CD4-positive, alpha-beta T cell treated with Interleukin-15 for 4 hours (primary cell): ENCODE measurements at places on chromosomes 11 and 22.
A peak's percentile ranks its signal among the peaks of the same experiment; 100 is the strongest.

- DNase-seq = peak; percentile 32
Observed at GRCh38 chr11:61065955-61066638, 36.2 kb upstream of the CD5 start.

DNA sequence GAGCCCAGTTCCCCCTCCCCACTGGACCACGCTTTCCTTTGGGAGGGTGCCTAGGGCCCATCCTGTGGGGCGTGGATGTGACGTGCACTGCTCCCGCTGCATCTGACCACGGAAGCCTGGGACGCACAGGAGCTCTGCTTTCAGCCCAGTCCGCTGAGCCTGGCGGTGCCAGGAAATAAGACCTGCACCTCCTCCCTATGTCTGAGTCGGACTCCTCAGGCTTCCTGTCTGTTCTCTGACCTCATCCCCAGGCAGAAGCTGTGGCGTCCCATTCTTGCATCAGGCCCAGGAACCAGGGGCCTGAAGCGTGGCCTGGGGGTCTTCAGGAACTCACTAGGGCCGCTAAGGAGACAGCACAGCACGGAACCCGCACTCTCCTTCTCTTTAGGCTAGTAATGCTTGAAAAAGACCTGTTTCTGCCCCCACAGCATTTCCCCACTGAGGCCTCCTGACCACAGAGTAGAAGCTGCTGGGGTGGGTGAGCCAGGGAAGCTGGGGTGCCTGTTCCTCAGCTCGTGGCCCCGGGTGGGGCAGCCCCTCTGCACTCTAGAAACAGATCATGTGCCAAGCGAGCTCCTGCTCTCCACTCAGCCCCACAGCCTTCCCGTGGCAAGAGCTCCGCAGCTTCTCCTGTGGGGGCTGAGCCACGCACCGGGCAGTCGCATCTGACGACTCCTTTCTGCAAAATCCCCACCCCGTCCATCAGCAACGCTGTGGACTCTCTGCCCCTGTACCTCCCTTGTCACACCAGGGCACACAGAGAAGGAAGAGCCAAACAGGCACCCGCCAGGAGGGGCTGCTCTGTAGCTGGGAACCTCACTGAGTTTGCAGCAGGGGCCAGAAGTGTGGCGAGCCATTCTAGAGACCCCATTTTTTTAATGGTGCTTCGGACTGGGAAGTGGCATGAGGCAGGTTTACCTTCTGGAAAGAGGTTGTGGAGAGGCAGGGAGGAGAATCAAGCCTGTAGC, 22.6 kb downstream of the MOV10L1 start:
- no peak for DNase-seq

- no peak for DNase-seq
Observed at GRCh38 chr11:15095736-15096228, 18.9 kb upstream of the INSC start.

- DNase-seq = no peak
Observed at GRCh38 chr11:65719871-65720210, 757 bp downstream of the RNASEH2C start.

DNA sequence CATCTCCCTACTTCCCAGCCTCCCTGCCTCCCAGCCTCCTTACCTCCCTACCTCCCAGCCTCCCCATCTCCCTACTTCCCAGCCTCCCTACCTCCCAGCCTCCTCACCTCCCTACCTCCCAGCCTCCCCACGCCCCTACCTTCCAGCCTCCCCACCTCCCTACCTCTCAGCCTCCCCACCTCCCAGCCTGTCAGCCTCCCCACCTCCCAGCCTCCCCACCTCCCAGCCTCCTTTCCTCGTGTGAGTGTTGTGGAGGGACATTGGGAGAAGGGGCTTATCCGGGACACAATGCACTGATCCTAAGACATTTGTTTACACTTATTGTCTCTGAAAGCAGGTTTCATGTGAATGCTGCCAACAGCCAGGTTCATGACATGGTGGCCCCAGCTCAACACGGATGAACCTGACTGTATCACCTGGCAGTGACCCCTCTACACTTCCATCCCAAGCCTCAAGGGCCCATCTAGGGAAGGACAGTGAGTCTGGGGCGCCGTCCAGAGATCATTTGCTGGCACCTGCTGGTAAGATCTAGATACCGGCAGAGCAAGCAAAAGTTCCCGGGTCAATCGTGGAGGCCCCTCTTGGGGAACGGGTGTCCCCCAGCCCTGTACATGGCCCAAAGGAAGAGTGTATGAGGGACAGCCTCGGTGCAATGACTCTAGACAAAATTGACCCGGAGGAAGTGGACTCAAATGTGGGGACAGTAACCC, 34.5 kb upstream of the TH start:
- no peak for DNase-seq

DNA sequence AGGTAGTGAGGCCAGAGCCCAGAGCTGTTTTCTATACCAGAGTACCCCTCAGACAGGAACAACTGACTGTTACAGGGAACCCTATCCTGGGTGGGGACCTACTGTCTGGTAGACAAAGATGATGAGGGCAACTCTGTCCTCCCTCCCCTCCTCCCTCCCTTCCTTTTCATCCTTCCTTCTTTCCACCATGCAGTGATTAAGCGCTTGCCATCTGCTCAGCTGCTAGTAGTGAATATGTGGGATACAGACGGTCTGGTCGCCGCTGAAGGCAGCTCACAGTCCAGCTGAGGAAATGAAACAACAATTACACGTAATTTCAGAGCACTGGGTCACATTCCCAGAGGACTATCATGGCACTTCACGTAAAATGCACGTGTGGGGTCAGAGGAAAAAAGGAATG, 597.1 kb downstream of the BUD13 start:
- no peak for DNase-seq

GRCh38 chr22:43628250-43628649, 183.9 kb downstream of the EFCAB6 start:
- no peak for DNase-seq

- DNase-seq = peak; percentile 36
Observed at GRCh38 chr11:93541884-93542810, 1.0 kb downstream of the SMCO4 start.

GRCh38 chr22:25368271-25368670, 148.8 kb downstream of the CRYBB2 start:
- no peak for DNase-seq

- no peak for DNase-seq
Observed at GRCh38 chr11:27329867-27330632, 33.0 kb downstream of the CCDC34 start.

- no peak for DNase-seq
Observed at GRCh38 chr11:2752923-2753322, 53.1 kb upstream of the KCNQ1OT1 start.

GRCh38 chr11:25576320-25576719, 755.6 kb upstream of the ANO3 start:
- DNase-seq = no peak

DNA sequence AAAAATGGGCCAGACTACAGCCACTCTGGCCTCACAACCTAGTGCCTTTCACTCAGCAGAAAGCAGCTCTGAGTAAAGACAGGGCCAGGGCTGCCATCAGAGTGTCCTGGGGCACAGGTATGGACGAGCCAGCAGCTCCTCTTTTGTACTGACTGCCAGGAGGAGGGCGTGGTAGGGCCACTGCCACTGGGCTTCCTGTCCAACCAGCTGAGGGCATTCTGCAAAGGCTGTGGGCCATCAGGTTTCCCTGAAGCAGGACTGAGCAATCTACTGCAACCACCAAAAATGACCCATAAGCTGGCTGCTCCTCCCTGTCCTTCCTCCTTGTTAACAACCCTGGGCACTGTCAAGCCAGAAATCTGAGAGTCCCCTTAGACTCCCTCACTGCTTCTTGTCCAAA, 33.1 kb downstream of the ASCC2 start:
- DNase-seq = no peak

DNA sequence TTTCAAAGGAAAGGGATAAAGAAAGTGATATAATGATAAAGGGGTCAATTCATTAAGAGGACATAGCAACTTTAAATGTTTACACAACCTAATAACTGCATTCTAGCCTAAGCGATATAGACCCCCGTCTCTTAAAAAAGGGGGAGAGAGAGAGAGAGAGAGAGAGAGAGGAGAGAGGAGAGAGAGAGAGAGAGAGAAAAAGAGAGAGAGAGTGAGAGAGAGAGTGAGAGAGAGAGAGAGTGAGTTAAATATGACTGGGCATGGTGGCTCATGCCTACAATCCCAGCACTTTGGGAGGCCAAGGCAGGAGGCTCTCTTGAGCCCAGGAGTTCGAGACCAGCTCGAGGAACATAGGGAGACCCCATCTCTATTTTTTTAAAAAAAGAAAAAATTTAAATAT, 90.2 kb upstream of the GAL start:
- no peak for DNase-seq

DNA sequence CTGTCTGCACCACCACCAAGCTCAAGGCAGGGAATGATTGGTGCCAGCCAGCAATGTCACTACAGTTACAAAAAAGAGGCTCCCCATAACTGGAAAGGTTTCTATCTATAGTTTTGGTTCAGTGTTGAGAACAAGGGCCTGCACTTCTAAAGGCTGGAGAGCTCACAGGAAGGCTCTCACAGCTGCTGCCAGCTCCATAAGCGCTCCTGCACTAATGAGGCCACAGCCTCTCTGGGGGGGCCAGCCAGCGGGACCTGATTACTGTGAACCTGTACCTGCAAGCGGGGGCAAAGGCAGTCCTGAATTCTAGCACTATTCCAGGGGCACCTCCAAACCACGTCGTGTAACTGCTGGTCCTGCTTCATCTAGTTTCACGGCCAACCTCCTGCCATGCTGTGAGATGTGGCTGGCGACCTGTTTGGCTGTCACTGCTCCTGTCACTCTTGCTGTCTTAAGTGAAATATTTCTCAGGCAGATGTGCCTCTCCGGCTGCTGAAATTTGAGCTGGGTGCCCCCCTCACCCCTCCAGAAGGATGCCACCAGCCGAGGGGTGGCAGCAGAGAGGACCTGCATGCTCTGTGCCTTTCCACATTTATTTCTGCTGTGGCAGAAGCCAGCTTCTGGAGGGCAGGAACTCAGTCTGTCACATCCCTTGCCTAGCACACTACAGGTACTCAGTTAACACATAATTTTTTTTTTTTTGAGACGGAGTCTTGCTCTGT, 53.3 kb upstream of the ARFGAP3 start:
- no peak for DNase-seq

GRCh38 chr22:36758792-36759271, 17.1 kb downstream of the IFT27 start:
- DNase-seq = no peak

- DNase-seq = no peak
Observed at GRCh38 chr11:74604311-74604710, 11.9 kb downstream of the POLD3 start.

DNA sequence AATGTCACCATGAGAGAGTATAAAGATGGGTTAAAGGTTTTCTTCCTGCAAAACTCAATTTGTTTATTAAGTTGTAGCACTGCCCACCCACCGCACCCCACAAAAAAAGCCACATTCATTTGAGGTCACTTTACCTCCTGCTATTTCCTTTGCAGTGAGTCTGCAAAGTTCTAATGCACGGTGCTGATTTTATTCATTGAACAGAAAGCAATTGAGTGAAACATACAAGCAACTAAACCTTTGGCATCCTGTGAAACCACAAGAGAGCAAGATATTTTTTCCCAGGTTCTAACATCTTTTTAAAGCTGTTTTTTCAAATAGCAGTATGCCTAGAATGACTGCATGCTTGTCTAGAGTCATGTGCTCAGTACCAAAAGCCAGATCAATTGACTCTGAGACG, 39.0 kb downstream of the RRAS2 start:
- DNase-seq = peak; percentile 47

DNA sequence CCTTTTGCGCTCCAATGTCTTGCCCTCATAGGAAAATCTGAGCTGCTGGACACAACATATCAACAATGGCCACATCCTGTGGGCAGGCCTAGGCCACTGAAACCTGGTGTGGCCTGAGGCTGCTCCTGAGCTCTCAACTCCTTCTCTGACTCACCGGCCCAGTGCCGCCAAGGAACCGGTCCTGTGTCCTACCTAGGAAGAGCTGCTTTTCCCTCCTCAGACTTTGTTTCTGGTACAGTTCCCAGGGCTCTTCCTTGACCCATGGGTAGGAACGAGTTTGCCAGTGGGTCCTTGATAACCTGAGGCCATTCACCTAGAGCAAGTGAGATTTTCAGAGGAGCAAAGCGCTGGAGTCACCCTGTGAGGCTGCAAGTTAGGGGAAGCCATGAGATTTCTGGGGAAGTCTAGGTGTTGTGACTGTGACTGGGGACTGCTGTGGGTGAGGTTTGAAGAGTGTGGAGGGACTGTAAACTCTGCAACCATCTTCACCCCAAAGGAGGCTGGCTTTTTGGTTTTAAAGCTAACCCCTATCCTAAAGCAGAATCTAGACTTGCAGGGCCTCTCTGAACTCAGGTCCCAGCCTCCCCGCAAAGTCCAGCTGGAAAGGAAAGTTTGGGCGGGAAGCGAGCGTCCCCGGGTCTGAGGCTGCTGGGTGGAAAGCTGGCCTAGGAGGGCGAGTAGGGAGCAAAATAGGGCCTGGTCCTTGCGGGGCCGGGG, 12.0 kb upstream of the PAX6 start:
- DNase-seq = no peak

DNA sequence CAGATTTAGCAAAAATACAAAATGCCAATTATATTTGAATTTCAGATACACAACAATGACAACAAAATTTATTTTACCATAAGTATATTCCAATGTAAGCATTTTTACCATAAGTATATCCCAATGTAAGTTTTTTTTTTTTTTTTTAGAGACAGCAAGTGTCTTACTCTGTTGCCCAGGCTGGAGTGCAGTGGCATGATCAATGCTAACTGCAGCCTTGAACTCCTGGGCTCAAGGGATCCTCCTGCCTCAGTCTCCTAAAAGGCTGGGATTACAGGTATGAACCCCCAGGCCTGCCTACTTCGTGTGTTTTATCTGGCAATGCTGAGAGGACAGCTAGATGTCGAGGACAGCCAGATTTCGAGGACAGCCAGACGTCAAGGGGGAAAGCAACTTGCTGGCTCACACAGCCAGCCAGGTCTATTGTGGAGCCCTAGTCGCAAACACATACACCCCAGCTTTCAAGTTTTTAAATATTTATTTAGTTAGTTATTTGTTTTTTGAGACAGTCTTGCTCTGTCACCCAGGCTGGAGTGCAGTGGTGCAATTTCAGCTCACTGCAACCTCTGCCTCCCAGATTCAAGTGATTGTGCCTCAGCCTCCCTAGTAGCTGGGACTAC, 1.1 kb upstream of the SERPING1 start:
- DNase-seq = no peak

DNA sequence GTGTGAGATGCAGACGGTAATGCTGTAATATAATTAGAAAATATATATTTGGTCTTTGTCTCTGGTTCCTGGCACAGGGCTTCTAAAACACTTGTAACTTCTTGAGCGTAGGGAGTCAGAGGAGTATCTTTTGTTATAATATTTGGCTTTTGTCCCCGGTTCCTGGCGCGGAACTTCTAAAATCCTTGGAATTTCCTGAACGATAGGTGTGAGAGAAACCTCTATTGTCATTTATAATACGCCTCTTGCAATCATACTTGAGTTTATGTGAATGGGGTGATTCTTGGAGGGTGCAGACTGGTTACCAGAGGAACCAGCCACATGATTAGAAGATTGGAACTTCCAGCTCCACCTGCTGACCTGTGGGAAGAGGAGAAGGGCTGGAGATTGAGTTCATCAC, 54.1 kb upstream of the ZBED5 start:
- DNase-seq = no peak
